ENCODE measurements at places on chromosomes 1 and 21.

- DNase-seq: no peak
These were observed 392.3 kb upstream of the PKN2 start for GRCh38 chr1:88291611-88292354.

- peak; percentile 82 for DNase-seq
These were observed 147.6 kb upstream of the CAMK1G start for GRCh38 chr1:209435654-209436566.

GRCh38 chr1:88698764-88699163 is 14.7 kb downstream of the PKN2 start:
- DNase-seq: no peak

- DNase-seq: no peak
These were observed 22.1 kb upstream of the NPHP4 start for GRCh38 chr1:6014130-6014999.

DNA sequence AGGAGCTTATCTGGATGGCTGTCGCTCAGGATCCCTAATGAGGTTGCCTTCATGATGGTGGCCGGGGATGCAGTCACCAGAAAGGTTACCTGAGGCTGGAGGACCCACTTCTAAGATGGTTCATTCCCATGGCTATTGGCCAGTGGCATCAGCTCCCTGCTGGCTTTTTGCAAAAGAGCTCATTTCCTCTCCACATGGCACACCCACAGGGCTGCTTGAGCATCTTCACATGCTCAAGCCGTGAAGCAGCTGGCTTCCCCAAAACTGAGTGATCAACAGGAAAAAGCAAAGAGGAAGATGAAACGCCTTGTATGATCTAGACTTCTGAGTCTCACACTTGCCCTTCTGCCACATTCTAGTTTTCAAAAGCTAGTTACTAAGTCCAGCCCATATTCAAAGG is 124.6 kb upstream of the CXADR start:
- no peak for DNase-seq

DNA sequence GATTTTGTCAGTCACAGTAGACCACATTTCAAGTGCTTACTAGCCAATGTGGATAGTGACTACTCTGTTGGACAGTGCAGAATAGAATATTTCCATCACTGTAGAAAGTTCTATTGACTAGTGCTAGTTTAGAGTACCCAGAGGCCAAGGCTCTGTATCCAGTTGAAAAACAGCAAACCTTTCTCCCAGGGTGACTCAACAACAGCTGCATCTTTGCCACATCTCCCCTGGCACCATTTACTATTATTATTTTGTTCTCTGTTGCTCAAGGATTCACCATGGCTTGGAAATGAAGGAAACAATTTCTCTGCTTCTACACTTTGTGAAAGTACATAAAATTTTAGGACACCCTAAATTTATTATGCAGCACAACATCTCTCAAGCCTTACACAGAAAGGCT is 85.3 kb upstream of the WDR26 start:
- peak; percentile 72 for DNase-seq

GRCh38 chr1:19453741-19454201 is 31.6 kb downstream of the CAPZB start:
- DNase-seq: no peak

GRCh38 chr1:181255270-181255929 is 166.9 kb downstream of the IER5 start:
- peak; percentile 100 for DNase-seq

DNA sequence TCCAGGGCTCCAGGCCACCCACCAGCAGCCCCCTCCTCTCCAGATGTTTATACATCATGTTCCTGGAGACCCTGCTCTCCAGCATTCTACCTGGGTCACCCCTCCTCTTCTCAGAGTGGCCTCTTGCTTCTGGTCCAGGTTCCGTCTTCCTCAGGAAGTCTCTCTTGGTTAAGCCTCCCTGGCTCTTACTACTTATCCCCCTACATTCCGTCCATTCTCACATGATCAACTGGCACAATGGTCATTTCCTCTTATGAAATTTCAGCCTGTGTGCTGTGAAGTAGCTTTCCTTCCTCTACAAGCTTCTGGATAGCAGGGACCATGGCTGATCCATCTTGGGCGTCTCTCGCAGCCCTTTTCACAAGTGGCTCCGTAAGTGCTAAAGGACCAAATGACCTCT is 33.9 kb upstream of the ATP2B4 start:
- DNase-seq: peak; percentile 29
